ENCODE measurements at places on chromosomes 1 and 21.

- no peak for DNase-seq
Measured at GRCh38 chr1:53733975-53734649, 4.9 kb downstream of the GLIS1 start.

GRCh38 chr1:45723248-45723930 lies 27.1 kb downstream of the IPP start:
- DNase-seq: no peak

- no peak for DNase-seq
Measured at GRCh38 chr21:25717491-25718147, 17.1 kb downstream of the ATP5PF start.

GRCh38 chr1:109240158-109241152 lies 8.9 kb upstream of the CELSR2 start:
- no peak for DNase-seq

DNA sequence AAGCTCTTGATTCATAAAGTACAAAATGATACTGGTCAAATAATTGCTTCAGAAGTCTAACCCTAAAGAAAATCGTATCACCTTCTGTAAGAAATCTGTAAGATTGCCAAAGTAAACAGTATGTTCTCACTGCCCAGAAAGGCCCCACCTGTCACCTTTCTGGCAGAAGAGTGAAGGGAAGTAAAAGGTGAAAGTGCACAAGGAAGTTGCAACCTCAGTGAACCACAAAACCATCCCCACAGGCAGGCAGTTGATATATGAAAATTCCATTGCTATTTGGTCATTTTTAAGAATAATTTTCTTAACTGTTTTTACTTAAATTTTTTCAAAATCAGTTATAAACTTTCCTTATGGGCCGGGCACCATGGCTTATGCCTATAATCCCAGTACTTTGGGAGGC lies 48.5 kb upstream of the FBXO28 start:
- DNase-seq: no peak

DNA sequence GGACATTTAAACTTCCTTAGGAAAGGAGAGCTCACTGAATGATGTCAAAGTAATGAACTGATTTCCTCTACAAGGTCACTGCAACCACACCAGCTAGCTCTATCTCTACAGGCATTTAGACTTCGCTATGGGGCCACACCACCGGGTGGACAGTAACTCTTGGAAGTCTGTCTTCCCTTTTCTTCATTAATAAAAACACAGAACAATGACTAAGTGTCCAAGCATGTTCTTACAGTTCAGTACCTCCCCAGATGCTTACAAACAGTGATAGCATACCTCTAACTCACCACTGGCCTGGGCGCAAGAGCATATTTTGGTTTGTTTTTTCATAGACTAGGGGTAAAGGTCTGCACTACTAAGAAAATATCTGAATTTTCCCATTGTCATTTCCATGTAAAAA lies 54.6 kb downstream of the SIM2 start:
- DNase-seq: no peak

GRCh38 chr21:42548687-42549406 lies 35.2 kb downstream of the SLC37A1 start:
- DNase-seq: no peak

DNA sequence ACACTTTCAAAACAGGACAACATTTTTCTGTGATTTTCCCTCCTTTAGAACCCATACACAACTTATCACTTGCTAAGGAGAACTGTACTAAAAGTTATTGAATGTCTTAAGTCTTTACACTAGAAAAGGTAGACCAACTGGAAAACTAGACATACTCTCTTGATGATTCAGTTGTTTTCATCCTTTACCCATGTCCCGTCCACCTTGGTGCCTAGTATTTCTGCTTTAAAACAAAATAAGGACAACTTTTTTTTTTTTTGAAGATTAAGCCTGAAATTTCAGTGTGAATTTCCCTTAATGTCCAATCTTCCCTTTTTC lies 4.5 kb downstream of the CDKN2C start:
- DNase-seq: no peak

- DNase-seq: no peak
Measured at GRCh38 chr1:239647045-239647444, 260.7 kb downstream of the CHRM3 start.

GRCh38 chr1:12460911-12461621 lies 156.9 kb downstream of the DHRS3 start:
- no peak for DNase-seq

DNA sequence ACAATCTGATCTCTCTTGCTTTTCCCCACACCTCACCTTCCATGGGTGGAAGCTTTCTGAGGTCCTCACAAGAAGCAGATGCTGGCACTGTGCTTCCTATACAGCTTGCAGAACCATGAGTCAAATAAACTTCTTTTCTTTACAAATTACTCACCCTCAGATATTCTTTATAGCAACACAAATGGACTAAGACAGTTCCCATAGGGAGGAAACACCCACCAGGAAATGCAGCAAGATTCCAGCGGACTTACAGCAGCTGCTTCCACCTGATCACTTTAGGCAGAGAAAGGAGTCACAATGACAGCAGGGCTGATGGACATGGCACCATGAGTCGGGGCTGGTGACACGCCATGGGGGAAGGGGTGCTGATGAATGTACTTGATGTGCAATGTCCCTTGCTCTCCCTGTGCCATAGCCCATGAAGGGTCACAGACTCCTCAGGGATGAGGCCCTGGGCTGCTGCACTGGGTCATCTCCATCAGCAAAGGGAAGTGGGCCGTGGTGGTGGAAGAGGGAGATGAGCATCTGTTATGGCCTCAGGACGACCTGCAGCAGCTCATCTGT lies 53.9 kb downstream of the PRSS38 start:
- no peak for DNase-seq

GRCh38 chr1:206679738-206680211 lies 4.9 kb upstream of the MAPKAPK2 start:
- no peak for DNase-seq

GRCh38 chr1:177646757-177647730 lies 322.8 kb downstream of the SEC16B start:
- DNase-seq: no peak

GRCh38 chr1:164708596-164708995 lies 149.6 kb downstream of the PBX1 start:
- no peak for DNase-seq

- DNase-seq: no peak
Measured at GRCh38 chr1:32972814-32973428, 8.3 kb upstream of the RNF19B start.

DNA sequence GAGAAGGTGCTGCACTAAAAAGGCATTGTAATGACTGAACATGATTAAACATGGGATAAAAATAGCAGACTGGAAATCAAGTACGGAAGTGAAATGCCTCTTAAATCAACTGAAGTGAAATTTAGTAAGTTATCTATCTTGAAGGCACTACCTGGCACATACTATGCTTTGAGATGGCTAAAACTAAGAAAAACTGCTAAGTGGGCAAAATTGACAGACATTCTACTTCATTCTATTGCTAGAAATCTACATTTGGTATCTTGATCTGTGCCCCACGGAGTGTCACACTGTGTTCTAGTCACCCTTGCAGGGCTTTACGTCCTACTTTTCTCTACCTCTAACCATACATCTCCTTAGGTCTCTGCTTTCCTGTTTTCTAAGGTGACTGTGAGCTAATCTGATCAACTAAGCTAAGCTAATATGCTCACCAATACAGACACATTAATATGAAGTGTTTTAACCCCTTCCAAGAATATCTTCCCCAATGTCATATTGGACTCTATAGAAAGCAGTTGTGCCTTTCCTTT lies 4.1 kb downstream of the PDC start:
- no peak for DNase-seq

DNA sequence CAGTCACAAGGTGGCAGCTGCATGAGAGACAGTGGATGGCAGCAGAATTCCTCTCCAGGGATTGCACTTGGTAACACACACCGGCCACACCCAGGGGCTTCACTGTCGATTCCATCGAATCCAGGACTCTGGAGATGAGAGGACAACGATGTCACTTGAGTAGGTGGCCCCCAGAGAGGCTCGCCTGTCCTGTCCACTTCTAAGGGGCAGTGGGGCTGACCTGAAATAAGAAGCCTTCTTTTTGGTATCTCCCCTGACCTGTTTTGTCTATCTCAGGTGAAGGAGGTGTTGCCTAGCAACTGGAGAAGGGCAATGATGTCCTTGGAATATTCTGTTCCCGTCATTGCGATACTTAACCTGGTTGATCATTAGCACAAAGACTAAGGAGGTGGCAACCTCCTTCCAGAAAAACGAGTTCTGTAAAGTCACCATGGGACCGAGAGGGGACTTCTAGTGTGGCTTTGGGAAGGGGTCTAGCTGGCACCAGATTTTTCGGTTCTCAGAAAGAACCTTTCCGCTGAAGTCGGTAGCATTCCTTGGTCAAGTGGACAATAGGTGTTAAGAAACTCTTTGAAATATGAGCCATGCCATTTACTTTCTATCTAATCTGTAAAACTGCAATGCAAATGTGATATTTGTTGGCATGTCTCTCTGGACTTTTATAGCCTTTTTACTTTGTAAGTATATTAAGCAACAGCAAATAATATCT lies 85.2 kb upstream of the TMPRSS2 start:
- no peak for DNase-seq

DNA sequence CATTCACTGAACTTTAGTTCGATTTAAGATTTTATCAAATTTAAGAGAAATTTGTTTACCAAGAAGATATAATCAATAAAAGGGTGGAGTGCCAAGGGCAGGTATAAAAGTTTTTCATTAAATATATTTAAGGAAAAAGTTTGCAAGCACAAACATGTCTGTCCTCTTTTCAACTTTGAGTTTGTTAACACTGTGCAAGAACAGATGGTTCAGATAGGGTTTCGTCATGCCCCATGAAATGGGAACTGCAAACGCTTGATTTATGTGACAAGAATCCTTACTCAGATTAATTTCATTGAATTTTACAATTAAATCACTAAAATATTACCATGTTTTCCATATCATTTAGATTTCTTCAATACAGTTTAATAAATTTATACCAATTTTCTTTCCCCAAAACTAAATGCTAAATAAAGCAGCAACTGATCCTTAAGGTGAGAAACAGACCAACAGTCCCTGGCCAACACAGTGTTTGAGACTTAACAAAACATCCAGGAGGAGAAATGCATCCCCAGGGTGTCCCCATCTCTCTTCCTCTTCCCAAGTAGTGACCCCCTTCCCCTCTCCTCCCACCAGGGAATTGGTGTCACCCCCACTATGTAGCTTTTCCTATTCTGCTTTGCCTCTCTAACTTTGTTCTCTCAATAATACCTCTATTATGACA lies 292.9 kb downstream of the LTN1 start:
- no peak for DNase-seq

DNA sequence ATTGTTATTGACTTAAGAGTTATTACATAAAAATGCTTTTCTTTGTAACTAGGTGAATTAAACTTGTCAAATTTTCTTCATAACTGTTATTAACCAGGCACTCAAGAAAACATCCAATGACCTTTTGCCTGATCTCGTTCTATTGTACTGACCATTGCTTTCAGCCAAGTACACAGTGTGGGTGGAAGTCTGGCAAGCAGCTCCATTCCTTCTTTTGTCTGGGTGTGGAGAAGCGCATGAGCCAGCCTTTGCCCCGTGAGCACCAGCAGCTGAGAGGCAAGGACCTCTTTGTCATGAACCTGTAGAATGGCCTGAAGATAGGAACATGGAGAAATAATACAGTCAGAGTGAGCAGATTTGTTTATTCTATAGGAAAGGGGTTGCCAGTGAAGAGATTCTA lies 57.5 kb downstream of the IARS2 start:
- DNase-seq: no peak

DNA sequence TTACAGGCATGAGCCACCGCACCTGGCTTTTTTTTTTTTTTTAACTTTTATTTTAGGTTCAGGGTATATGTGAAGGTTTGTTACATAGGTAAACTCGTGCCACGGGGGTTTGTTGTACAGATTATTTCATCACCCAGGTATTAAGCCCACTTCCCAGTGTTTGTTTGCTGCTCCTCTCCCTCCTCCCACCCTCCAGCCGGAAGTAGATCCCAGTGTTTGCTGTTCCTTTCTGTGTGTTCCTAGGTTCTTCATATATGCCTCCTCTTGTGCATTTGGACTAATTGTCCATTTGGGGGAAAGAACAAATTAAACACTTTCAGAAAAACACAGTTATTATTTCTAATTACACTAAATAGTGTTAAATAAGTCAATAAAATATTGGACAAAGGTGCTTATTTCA lies 1.1 kb upstream of the SLC2A7 start:
- DNase-seq: no peak

GRCh38 chr1:85550784-85551516 lies 29.6 kb upstream of the CCN1 start:
- DNase-seq: no peak

DNA sequence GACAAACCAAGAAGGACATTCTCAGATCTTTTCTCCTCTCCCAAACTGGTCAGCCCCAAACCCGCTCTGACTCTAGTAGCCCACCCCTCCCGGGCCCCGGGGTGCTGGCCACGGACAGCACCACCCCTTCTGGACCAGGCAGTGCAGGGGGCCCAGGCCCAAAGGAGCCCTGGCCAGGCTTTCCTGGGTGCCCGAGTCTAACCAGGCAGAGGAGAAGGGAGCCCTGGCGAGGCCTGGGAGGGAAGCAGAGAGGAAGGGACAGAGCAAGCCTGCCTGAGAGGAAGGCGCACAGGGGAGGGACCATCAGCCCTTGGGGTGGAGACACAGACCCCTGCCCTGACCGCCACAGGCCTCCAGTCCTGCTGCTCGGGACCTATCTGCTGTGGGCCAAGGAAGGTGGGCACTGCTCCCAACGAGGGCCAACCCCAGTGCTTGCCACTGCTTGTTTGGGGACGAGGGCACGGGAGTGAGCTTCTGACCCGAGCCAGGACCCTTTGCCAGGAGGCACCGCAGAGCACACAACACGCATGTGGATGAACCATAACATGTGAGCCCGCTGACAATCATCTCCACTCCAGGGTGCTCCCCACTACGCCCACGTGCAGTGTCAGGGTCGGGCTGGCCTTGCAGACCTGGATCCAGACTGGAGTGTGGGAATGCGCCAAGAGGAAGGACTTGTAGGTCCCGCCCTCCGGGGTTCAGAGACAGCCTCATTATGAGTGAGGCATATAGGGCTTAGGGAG lies 57.6 kb downstream of the KCNAB2 start:
- no peak for DNase-seq

DNA sequence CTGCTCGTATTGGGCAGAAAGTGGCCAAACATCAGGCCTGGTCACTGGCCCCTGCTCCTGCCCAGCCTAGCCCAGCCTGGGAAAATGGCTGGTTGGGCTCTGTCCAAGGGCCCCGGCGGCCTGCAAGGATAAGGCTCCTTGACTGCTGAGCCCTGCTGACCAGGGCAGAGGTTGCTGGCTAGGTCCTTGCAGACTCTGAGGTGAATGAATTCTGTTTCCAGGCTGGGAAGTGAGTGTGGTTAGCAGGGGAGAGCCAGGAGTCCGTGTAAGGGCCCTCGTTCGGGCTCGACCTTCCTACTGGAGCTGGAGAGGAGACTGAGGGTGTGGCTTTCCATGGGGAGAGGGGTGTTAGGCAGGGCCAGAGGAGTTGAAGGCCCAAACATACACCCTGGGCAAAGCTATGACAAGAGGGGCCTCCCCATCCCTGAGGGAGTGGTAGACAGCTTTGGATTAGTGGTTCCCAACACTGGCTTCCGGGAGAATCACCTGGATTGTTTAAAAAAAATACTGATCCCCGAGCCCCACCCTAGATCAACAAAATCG lies 20.6 kb downstream of the CSF1 start:
- no peak for DNase-seq
